Heart left ventricle (tissue), 16 donors: ENCODE measurements at places on chromosomes 3 and 15.

- no peak for DNase-seq
Measured at GRCh38 chr15:48421362-48421761, 90.1 kb downstream of the DUT start.

- DNase-seq = no peak
Measured at GRCh38 chr3:149571381-149571780, 86.4 kb downstream of the WWTR1 start.

DNA sequence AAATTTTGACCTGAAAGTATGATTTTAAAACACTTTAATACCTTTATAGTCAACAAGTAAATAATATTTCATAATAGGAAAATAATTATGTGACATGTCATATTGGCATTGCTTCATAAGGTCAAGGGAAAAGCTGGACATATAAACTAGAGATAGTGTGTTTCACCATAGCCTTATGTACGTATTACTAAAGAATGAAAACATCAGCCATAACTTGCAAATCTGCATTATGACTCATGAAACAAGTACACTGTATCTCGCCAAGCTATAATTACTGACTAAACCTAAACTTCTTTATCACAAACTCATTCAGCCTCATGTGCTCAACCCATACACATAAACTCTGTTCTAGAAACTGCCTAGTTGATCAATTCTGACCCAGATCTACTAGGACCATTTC lies 950.1 kb downstream of the FHIT start:
- DNase-seq = no peak

GRCh38 chr3:37441689-37442088 lies 267.3 kb upstream of the LRRFIP2 start:
- DNase-seq = no peak

DNA sequence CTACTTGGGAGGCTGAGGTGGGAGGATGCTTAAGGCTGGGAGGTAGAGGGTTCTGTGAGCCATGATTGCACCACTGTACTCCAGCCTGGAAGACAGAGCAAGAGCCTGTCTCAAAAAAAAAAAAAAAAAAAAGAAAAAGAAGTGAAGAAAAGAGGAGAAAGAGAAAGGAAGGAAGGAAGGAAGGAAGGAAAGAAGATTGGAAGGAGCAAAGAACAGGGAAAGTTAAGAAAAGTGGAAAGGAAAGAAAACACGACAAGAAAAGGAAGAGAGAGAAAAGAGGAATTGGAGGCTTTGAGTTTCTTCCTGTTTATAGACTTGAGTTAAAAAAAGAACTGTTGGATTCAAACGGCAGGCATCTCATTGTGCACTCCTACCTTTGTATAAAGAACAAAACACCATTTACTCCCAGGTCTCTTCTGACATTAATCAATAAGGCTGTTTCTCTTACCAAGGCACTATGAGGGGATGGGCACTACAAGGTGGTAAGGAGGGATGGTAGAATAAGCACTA lies 73.5 kb downstream of the EDEM1 start:
- no peak for DNase-seq

DNA sequence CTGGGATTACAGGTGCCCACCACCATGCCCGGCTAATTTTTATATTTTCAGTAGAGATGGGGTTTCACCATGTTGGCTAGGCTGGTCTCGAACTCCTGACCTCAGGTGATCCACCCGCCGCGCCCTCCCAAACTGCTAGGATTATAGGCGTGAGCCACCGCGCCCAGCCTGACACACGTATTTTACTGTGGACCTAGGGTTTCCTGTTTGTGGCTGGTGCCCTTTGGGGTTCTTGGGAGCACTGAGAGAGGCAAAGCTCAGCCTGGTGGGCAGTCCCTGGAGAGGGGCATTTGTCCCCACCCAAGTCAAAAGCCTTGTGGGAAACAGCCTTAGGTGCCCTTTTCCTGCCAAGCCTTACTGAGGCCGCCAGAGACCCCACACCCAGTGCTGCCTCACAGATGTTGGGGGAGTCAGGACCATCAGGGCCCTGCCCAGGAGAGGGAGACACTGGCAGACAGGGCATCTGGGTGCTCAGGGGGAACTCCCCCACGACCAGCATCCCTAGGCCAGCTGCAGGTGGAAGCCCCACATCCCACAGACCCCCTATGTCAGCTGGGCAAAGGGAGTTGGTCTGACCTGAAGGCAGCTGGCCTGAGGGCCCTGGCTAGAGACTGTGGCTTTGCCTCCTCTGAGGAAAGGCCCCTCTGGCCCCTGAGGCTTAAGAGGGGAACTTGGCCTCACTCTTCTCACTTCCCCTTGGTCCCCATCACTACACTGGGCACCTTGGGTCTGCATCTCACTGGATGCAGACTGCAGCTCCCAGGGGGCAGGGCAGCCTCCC lies 35.1 kb downstream of the DNAH1 start:
- no peak for DNase-seq

GRCh38 chr15:99057020-99057419 lies 47.9 kb upstream of the SYNM start:
- no peak for DNase-seq

DNA sequence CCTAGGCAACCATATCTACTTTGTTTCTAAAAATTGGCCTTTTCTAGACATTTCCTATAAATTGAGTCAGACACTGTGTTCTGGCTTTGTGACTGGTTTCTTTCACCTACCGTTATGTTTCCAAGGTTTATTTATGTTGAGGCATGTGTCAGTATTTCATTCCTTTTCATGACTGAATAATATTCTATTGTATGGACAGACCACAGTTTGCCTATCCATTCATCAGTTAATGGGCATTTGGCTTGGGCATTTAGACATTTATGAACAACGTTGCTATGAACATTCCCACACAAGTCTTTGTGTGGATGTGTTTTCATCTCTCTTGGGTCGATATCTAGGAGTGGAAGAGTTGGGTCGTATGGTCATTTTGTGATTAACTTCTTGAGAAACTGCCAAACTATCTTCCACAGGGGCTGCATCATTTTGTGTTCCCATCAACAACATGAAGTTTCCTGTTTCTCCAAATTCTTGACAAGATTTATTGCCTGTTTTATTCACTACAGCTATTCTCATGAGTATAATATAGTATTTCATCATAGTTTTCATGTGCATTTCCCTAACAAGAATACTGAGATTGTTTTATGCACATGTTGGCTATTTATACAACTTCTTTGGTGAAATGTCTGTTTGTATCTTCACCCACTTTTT lies 3.5 kb upstream of the EFCC1 start:
- no peak for DNase-seq

DNA sequence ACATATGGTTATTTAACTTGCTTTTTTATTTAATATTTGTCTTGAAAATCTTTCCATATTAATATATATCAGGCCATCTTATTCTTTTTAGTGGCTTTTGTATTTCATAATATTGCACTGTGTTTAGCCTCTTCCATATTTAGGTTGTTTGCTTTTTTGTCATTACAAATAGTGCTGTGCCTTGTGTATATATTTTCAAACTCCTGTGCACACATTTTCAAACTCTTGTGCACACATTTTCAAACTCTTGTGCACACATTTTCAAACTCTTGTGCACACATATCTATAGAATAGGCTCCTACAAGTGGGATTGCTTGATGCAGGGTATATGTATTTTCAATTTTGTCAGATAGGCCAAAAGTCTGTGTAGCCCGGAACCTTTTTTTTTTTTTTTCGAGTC lies 118.0 kb upstream of the MLF1 start:
- no peak for DNase-seq

GRCh38 chr3:152706991-152707713 lies 127.8 kb upstream of the P2RY1 start:
- no peak for DNase-seq

GRCh38 chr3:165748094-165748493 lies 89.1 kb downstream of the BCHE start:
- no peak for DNase-seq
